ENCODE measurements at places on chromosomes 11 and 22.

GRCh38 chr22:35392357-35392756 is 7.6 kb upstream of the MCM5 start:
- DNase-seq, result no peak

DNA sequence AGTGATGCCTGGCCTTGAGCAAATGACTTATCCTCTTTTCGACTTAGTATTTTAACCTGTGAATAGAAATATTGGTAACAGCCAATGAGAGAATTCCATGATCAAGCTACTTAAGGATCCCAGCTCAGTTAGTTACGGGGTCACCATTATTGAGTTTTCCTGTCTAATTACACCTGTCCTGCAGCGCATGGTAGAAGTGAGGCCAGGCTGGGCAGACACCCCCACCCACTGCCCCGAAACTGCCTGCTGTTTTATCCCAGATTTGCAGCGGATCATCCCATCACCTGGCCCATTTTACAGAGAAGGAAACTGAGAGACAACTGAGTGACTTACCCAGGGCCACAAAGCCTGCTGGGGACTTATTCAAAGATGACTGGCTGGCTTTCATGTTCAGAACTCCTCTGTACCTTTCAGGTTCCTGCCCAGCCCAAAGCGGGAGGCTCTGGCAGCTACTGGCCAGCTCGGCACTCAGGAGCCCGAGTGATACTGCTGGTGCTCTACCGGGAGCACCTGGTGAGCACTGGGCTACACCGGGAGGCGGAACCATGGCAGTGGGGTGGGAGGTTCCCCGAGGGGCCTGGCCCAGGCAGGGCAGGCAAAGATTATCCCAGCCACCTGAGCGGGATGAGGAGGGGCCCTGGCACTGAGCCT is 1.4 kb downstream of the MUS81 start:
- no peak for DNase-seq

- no peak for DNase-seq
These were observed 3.0 kb downstream of the PNPLA2 start for GRCh38 chr11:821512-822371.

DNA sequence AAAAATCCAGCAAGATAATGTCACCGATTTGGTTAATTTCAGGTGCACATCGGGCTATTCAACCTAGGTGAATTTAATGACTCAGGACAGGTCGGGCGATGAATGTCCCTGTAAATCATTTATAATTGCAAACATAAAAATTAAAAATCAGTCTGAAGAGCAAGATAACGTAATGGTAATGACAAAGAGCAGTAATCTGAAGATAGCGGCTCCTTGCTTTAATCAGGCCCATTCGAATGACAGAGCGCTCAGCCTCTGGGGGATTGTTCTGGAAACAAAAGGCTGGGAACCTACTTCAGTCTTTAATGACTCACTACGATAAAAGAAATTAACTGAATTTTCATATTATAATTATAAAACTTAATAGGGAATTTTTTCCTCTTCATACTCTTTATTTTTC is 61.3 kb downstream of the RCN1 start:
- DNase-seq, result no peak

GRCh38 chr11:17163736-17164135 is 44.0 kb downstream of the PIK3C2A start:
- DNase-seq, result no peak

DNA sequence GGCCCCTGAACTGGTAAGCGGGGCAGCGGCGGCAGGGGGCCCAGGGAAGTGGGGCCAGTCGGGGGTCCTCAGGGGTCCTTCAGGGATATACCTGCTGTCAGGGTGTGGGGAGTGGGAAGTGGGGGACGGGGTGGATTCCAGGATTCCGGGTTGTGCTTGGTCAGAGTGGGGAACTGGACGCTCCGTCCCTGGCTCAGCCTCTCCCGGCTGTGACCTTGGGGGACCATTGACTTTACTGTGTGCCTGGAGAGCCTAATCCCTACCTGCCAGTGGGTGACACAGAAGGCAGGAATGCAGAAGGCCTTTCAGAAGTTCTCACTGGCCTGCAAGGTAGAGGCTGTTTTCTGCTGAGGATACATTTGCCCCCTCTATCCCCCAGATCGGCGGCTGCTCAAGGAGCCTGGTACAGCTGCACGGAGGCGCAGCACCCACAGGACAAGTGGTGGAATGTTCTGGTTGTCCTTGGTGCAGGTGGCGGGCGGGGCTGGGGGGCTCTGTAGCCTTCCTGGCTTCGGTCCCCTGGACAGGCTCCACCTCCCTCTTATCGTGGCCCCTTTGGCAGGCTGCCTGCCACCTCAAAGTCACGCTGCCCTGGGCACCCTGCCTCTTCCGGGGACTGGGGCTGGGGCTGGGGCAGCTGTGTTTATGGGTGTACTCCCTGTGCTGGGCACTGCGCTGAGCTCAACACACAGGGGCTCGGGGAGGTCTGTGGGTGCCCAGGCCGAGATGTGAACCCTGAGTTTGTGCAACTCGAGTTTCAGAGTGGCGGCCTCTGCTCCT is 18.4 kb downstream of the KCNQ1 start:
- no peak for DNase-seq

DNA sequence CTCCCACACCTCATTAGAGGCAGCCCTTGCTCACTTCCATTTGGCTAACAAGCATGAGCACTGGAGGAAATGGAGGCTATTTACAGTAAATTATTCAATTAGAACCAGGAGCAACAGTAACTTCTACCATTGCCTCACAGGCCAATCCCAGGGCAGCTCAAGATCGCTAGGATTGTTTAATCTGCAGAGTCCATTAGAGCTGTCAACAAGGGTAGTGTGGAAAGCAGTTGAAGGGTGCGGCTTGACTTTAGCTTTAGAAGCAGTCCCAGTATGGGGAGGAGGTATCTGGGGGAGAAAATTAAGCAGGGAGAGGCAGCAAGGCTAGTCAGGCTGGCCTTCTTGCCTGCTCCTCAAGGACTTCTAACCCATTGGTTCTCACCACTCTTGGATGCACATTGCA is 38.3 kb upstream of the CYP2R1 start:
- DNase-seq, result no peak

GRCh38 chr11:132464003-132464342 is 1068.3 kb downstream of the OPCML start:
- DNase-seq, result no peak

DNA sequence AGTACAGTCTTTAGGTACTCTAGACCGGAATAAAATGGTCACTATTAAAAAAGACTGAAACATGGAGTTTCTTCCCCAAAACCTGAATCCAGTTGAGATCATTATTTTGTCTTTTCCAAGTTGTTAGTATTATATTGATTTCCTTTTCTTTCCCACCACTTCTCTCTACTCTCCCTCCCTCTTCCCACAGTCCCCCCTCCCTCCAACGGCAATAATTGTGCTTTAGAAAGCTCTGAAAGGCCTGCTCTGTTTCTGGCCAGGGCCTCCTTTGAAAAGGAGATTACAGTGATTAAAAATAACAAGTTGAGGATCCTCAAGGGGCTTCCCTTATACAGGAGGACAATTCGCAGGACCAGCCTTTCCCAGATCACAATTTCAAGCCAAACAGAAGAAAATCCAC is 3.5 kb downstream of the SPON1 start:
- DNase-seq, result no peak

GRCh38 chr11:3222003-3222855 is 3.6 kb upstream of the MRGPRG start:
- DNase-seq, result no peak

DNA sequence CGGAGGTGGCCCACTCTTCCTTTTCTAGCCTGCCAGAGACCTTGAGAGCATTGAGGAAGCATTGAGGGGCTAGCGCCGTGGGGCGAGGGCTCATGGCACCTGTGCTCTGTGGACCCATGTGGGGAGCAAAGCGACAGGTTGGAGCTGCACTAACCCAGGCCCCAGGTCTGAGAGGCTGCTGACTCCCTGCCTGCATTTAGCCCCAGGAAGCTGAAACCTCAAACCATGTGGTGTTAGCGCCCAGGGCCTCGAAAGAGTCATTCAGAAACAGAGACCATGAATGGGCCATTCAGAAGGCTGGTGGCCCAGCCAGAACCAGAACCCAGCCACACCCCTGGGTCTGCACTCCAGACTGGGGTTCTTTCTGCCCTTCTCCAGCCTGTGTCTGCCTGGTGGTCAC is 88.6 kb downstream of the BCR start:
- DNase-seq, result no peak

DNA sequence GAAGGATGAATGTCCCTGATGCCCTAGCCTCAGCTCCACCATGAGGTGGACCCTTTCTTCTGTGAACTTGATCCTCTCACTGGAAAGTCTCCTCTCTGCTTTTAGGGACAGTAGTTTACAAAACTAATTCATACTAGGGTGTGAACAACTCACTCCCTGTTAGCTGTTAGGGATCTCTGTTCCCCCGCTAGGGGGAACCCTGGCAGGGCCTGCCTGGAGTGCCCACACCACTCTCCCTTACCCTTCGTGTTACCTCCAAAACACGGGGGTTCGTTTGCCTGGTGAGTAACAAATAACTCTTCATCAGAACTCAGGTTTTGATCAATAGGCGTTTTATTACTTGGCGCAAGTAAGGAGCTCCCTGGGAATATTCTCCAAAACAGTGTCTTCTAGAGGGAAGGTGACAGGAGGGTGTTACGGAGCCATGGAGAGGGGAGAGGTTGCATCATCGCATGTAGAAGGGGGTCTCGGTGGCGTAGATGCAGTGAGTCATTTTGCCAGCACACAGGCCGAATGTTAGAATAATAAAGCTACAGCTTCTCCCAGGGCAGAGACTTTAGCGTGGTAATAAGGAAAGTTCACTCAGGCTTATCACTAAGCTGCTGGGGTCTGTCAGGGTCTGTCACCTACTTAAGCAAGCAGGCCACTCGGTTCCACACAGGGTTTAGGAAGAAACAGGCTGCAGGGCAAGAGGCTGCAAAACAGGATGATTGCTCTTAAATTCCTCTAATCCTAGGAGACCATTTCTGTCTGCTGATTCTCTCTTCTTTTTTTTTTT is 45.8 kb downstream of the C11orf96 start:
- no peak for DNase-seq

GRCh38 chr11:57477507-57478189 is 17.3 kb downstream of the RTN4RL2 start:
- no peak for DNase-seq
